Stimulated activated CD4-positive, alpha-beta T cell treated with anti-CD3 and anti-CD28 coated beads, Interleukin-4, amount 100 ng/mL, for 48 hours (primary cell): ENCODE measurements at places on chromosomes 7 and 10.

GRCh38 chr7:109864230-109864629 is 1226.7 kb upstream of the LRRN3 start:
- no peak for DNase-seq

DNA sequence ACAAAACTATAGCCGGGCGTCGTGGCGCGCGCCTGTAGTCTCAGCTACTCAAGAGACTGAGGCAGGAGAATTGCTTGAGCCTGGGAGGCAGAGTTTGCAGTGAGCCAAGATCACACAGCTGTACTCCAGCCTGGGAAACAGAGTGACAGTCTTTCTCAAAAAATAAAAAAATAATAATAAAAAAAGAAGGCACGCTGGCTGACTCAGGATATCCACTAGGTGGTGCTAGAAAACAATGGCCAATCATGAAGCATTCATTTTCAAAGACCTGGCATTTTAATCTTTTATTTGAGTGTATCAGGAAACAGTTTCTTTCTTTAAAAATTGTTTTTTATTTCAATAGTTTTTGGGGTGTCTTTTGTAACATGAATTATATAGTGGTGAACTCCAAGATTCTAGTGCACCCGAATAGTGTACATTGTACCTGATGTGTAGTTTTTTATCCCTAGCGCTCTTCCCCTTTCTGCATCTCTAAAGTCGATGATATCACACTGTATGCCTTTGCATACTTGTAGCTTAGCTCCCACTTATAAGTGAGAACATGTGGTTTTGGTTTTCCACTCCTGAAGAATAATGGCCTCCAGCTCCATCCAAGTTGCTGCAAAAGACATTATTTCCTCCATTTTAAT is 88.6 kb downstream of the LYZL1 start:
- no peak for DNase-seq

GRCh38 chr10:28533186-28533564 is 257 bp downstream of the WAC start:
- DNase-seq, result no peak

GRCh38 chr7:101792051-101792681 is 25.3 kb upstream of the CUX1 start:
- no peak for DNase-seq

DNA sequence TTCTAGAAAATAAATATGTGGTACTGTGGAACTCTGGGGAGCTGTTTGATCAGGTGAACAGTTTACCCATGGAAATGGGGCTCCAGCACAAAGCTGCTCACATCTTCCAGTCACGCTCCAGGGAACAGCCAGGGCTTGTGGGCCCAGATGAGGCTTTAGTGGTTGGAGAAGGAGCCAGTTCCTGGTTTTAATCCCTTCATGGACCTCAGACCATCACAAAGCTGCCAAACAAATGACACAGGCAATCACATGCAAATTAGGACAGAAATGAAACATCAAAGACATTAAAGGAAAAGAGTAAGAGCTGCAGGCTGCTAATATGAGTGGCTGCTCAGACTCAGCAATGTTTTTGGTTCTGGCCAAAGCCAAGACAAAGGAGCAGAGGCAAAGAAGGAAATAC is 2.2 kb upstream of the ATP6V0E2 start:
- no peak for DNase-seq

- DNase-seq, result no peak
These were observed 69.5 kb downstream of the ZNF800 start for GRCh38 chr7:127322832-127323493.
